ENCODE measurements at places on chromosomes 1 and 21.

DNA sequence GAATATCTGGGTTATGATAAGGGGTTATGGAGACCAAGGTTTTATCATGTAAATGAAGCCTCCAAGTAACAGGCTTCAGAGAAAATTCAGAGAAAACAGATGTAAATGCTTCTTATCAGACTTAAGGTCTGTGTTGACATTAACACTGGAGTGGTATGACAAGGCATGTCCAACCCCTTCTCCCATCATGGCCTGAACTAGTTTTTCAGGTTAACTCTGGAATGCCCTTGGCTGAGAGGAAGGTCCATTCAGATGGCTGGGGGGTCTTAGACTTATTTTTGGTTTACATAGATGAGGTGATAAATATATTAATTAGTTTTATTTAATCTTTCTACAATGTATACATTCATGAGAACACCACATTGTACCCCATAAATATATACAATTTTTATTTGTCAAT is 399.6 kb downstream of the TBX15 start:
- no peak for DNase-seq

- no peak for DNase-seq
These were observed 84.3 kb downstream of the TENT5C start for GRCh38 chr1:117689997-117690625.

DNA sequence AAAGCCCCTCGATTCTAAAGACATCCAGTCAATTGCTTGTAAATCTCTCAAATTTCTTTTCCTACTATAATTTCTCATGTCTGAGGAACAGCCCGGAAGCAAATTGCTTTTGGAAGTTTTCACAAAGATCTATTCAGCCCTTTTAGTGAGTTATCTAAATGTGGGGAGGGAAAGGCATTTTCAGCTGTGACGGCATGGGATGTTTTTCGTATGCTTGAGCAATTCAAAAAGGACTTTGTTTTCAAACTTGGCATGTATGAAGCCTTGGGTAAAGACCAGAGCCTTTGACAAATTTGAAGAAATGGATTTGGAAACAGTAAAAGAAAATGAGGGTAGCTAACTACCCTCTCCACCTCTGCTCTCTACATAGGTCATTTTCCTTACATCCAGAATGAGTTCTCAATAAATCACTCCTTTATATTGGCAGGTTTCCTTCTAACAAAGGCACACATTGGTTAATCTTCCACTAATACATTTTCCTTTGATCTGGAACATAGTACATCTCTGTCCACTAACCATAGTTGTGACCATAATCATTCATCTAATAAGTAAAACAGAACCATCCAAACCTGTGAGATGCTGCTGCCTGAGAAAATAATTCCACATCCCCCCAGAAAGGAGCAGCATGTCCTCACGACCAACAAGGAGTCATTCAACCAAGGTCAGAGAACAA is 66.1 kb upstream of the ADAM30 start:
- no peak for DNase-seq

DNA sequence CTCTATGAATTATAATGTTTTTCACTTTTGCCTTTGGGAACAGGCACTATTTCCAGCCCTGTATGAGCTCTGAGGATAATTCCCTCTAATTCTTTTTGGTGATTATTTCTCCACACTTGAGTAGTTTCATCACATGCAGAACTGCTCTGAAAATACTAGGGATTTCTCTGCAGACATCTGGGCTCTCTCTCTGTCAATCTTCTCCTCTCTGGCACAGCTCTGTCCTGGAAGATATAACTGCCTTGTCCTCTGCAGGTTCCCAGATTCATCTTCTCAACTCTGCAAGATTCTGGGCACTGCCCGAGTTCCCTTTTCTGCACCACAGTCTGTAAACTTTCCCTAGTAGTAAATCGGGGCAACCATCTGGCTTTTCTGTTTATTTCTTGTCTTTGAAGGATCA is 131.3 kb upstream of the FMN2 start:
- DNase-seq, result no peak

GRCh38 chr1:106846656-106847055 is 209.8 kb upstream of the PRMT6 start:
- DNase-seq, result no peak

- DNase-seq, result no peak
These were observed 312.9 kb downstream of the GRIK1 start for GRCh38 chr21:29626801-29627470.

GRCh38 chr1:220487297-220487820 is 40.6 kb upstream of the MARK1 start:
- DNase-seq, result no peak

- DNase-seq, result no peak
These were observed 9.2 kb downstream of the MX2 start for GRCh38 chr21:41370840-41371684.

DNA sequence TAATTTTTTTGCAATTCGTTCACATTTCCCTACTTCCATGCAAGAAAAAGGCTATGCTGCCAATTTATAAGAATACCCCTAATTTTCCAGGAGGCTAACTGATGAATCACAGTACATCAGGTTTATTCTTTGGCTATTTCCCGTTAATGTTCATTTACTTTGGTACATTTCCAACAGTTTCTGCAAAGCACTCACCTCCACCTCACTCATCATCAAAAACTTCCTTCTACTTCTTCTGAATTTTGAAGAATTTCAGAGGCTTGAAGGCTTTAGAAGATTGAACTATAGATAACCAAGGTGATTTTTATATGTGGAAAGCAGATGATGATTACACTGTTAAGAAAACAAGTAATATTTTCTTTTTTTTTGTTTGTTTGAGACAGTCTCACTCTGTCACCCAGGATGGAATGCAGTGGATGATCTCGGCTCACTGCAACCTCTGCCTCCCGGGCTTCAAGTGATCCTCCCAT is 60.5 kb upstream of the HP1BP3 start:
- no peak for DNase-seq

- DNase-seq, result no peak
These were observed 274.3 kb downstream of the USP25 start for GRCh38 chr21:16004086-16004485.

DNA sequence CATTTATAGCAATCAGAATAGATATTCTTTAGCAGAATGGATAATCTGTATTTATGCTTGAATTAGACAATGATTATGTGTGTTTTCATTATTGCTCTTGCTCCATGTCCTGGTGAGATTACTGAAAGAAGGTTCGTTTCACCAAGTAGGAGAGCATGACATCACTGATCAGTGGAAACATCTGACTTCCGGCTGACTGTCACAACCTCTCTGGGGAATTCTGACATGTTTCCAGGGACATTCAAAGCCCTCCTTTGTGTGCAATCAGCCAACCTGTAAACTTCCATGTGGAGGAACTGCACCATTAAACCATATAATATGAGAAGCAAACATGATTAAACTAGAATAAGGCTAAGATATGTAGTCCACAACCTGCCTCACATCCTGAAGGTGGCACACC is 424.8 kb upstream of the ADGRL4 start:
- no peak for DNase-seq

- no peak for DNase-seq
These were observed 650.4 kb upstream of the PRMT6 start for GRCh38 chr1:106406114-106406513.

DNA sequence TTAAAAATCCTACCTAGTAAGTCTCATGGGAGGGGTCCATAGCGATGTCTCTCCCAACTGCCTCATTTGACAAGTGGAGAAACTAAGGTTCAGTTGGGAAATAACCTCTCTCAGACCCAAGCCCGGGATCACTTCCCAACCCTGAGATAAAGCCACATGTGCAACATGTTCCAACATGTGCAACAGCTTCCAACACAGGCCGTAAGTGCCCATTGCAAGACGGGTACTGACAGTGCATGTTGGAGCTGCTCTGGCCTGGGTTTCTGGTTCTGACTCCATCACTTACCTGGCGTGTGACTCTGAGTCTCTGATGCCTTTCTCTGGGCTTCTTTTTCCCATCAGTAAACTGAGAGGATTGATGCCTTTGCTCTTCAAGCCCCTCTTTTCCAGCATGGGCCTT is 38.0 kb upstream of the FOXO6 start:
- DNase-seq, result no peak

DNA sequence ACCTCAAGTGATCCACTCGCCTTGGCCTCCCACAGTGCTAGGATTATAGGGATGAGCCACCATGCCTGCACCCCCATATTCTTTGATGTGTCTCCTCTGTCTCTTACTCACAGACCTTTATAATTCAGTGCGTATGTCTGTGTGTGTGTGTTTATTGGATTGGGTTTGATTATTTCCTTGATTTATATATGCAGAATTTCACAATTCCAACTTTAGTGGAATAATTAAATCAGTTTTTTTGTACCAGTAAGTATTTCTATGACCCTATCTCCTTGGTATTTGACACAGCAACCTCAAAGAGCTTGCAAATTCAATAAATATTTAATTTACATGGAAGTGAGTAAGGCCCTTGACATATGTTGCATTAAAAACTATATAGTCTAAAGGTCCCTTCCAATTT is 333.9 kb upstream of the ADAMTS5 start:
- DNase-seq, result no peak

DNA sequence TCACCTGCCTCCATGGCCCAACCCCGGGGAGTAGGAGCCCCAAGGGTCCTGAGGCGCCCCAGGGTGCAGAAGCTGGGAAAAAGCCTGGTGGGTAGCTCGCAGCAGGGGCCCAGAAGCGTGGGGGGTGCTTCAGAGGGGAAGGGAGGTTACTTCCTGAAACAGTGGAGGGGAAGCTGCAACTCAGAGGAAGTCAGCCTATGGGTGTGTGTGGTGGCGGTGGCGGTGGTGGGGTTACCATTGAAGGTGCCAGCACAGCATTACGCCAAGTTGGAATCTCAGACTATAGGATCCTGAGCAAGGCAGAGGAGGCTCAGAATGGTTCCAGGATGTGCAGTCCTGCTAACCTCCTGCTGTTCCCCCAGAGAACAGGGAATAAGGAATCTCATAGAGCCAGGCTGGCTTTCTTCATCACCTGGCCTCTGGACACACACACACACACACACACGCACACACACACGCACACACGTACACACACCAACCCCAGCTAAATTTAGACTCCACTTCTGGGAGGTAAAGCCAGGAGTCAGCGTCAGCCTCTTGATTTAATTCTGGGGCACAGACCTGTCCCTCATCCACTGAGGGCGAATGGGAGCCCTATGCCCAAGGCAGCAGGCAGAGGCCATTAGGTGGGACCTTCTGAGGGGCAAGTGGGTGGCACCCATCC is 1.3 kb downstream of the DENND4B start:
- DNase-seq, result no peak

GRCh38 chr1:26097696-26098095 is 13.9 kb upstream of the PDIK1L start:
- DNase-seq, result no peak

- no peak for DNase-seq
These were observed 280.7 kb downstream of the RPS6KC1 start for GRCh38 chr1:213331631-213332175.

GRCh38 chr21:30719401-30719800 is 824 bp upstream of the KRTAP21-3 start:
- DNase-seq, result no peak

DNA sequence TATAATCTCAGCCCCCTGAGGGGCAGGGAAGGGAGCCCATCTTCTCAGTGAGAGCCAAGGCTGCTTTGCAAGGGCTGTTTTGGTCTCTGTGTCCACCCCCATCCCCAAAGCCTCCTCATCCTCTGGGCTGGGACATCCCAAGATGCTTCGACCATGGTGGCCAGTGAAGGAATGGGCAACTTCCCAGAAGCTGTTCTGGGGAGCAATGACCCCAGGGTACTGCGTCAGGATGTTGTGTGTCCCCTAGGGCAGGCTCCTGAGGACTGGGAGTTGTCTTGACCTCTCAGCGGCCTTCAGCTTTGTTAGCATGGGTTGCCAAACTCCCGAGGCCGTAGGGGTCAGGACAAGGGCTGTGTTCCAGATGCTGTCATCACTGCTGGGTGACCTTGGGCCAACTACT is 238.4 kb upstream of the POU3F1 start:
- no peak for DNase-seq

DNA sequence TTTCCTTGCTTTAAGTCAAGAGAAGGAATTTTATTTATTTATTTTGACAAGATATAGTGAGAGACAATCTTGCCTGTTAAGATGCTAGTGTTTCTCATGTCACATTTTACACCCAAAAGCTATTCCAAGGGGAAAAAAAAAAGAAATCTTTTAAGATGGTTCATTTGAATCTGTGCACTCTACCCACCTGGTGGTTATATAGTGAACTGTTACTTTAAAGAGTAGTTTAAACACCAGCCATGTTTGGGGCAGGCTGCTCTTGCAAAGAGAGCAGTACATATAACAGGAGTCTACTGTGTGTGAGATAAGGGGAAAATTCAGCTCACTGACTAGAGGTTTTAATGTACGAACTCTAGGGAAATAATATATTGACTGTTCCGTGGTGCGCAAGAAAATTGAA is 3.3 kb upstream of the ELAVL4 start:
- DNase-seq, result no peak

DNA sequence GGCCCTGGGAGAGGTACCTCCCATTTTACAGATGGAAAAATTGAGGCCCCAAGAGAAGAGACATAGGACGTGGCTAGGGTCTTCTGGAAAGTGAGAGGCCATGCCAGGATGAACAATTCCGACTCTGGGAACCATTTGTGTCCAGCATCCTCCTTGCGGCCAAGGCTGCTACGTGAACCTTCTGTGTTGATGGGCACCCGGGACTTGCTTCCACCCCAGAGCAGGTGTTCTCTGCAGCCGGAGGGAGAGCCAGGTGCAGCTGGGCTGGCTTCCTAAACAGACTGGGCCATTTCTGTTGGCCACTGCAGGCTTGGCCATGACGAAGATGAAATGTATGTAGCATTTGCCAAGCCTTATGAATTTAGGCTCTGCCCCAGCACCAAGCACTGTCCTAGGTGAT is 118.9 kb downstream of the PRDM2 start:
- DNase-seq, result no peak

- DNase-seq, result no peak
These were observed 123.4 kb upstream of the FOXD3 start for GRCh38 chr1:63198871-63199394.

DNA sequence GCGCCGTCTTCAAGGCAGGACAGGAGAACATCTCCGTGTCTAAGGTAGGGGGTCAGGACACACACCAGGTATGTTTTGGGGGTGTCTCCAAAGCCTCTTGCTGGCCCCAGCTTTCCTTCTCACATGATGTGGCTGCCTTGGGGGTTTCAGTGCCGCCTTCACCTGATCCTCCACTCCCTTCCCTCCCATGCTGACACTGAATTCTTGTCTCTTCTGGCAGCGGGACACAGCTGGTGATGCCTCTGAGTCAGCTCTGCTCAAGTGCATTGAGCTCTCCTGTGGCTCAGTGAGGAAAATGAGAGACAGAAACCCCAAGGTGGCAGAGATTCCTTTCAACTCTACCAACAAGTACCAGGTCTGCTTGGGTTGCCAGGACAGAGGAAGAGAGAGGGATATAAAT is 13.5 kb downstream of the ATP1A2 start:
- no peak for DNase-seq

DNA sequence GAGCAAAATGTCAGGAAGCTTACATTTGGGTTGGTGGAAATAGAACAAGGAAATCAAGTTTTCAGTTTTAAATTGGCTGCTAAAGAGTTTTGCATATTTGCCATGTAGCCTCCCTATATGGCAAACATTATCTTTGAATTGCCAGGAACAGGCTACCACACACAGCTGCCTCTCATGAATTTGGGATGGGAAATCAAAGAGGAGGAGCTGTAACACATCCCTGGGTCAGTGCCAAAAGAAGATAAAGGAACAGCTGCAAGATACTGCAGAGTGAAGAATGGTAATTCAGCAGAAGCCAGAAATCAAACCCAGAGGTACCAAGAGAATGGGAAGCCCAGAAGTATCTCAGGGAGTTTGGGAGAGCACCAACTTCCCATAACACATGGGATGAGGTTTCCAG is 18.6 kb upstream of the RASAL2 start:
- no peak for DNase-seq

Data from esophagus squamous epithelium (tissue), 5 donors.